Activated CD4-positive, alpha-beta T cell treated with anti-CD3 and anti-CD28 coated beads for 36 hours (primary cell): ENCODE measurements at places on chromosomes 16 and 17. TPM values are rescaled to one million over a fixed set of nuclear protein-coding genes. Genes with fewer than 3 reads are reported as not detected.

DNA sequence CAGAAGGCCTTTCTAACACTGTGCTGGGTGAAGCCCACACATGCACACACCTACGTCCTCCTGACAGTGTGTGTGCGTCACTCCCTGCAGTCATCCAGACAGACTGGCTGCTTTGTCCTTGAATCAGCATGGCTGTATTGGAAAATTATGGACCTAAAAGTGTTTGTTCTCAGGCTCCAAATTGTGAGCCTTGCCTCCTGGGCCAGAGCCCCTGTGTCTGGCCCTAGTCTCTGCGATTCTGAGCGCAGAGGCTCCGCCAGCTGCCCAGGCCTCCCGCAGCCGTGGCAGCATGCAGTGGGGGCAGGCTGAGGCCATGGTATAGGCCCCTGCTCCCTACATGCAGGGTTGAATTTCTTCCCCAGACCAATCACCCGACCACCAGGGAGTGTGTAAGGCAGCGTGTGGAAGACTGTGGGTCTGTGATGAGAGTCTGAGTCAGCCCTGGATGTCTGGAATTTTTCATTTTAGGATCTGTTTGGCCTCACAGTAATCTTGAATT is 166.9 kb downstream of the LGALS9B start:
- H3K27me3 ChIP-seq, result no peaks in the 10 kb centered on the region
- no peak overlapping the region for H3K27ac ChIP-seq
- H3K4me3 ChIP-seq, result no peak overlapping the region
- no peak for DNase-seq

GRCh38 chr17:67481808-67482207 is 104.7 kb downstream of the PITPNC1 start:
- H3K27me3 ChIP-seq, result no peaks in the 10 kb centered on the region
- peaks cover 5% of the 10 kb centered on the region for H3K36me3 ChIP-seq
- DNase-seq, result no peak
- peaks cover 71% of the 10 kb centered on the region for H3K4me1 ChIP-seq
- peak overlapping the region; percentile 90 for H3K27ac ChIP-seq
- peak overlapping the region; percentile 21 for H3K4me3 ChIP-seq

DNA sequence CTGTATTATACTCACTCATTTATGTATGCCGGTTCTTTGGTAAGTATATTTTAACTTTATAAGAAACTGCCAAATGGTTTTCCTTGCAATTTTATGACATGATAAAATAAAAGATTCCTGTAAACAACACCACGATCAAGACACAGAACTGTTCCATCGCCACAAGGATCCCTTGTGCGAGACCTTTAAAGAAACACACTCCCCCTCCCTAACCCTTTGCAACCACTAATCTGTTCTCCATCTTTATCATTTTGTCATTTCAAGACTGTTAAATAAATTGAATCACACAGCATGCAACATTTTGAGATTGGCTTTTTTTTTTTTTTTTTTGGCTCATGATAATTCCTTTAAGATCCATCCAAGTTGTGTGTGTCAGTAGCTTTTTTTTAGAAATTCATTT is 6.0 kb downstream of the ADGRG5 start:
- no peaks in the 10 kb centered on the region for H3K27me3 ChIP-seq
- no peaks in the 10 kb centered on the region for H3K36me3 ChIP-seq
- H3K27ac ChIP-seq, result no peak overlapping the region
- H3K4me1 ChIP-seq, result peaks cover 36% of the 10 kb centered on the region

DNA sequence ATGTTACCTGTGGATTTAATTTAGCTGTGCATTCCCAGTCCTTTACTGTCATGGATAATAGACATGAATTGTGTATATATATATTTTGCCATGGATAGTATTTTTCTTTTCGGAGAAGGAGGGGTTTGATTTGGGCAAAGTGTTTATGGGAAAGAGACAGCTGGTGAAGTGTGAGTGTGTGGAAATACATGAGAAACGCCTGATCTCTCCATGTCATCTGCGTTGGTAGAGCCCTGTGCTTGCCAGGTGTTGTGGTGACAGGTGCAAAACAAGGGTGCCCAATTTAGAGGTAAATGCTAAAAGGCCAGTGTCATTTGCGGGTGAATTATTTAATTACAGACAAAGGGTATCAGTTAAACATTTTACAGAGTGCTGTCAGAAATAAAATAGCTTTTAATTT is 23.4 kb downstream of the NDEL1 start:
- H3K36me3 ChIP-seq, result peaks cover 42% of the 10 kb centered on the region
- H3K4me1 ChIP-seq, result peaks cover 23% of the 10 kb centered on the region
- no peak overlapping the region for H3K27ac ChIP-seq
- H3K27me3 ChIP-seq, result no peaks in the 10 kb centered on the region

- DNase-seq, result no peak
- H3K4me1 ChIP-seq, result peaks cover 29% of the 10 kb centered on the region
- peaks cover 7% of the 10 kb centered on the region for H3K36me3 ChIP-seq
Observed at GRCh38 chr17:42535155-42536047, 640 bp upstream of the NAGLU start.

DNA sequence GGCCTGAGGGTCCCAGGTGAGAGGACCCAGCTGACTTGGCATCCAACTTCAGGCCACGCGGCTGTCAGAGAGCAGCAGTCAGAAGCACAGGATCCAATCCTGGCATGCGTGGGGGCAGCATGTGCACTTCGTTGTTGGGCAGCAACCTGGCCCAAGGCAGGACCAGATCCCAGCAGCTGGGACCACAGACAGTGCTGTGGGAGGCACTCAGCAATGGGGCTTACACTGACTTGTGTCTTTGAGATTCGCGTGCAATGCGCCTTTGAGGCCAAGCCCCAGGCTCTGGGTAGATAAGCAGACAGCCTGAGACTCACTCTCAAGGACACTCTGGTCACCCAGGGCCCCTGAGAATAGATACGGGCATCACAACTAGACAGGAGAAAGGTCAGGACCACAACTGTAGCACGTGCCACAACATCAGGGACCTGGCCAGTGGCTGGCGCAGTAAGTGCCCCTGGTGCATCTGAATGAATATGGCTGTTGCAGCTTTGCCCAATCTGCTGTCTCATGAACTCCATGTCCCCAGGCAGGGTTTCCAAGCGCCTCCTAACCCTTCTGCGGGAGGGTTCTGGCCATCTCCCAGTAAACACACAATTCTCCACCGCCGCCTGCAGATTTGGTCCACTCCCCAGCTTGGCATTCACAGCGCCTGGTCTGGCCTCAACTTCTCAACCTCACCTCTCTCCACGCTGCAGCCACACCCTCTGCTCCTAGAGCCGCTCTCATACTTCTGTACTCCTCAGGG is 3.2 kb downstream of the PAM16 start:
- H3K27ac ChIP-seq, result no peak overlapping the region
- no peak overlapping the region for H3K4me3 ChIP-seq
- H3K4me1 ChIP-seq, result peaks cover 20% of the 10 kb centered on the region
- H3K27me3 ChIP-seq, result no peaks in the 10 kb centered on the region
- DNase-seq, result no peak

GRCh38 chr17:59413014-59413766 is 81.7 kb downstream of the YPEL2 start:
- DNase-seq, result no peak
- no peak overlapping the region for H3K4me3 ChIP-seq
- H3K27ac ChIP-seq, result no peak overlapping the region
- no peaks in the 10 kb centered on the region for H3K27me3 ChIP-seq
- H3K36me3 ChIP-seq, result peaks cover 6% of the 10 kb centered on the region

- peaks cover 23% of the 10 kb centered on the region for H3K27me3 ChIP-seq
- H3K27ac ChIP-seq, result peak within 1 kb of the TSS; percentile 72
- peak; percentile 67 for DNase-seq
- H3K4me1 ChIP-seq, result peaks cover 2% of the 10 kb centered on the region
- H3K4me3 ChIP-seq, result peak within 1 kb of the TSS; percentile 73
Observed at GRCh38 chr17:3385869-3386816, at the start of gene OR3A2. Gene OR3A2 (minus strand): TSS chr17:3386308.

GRCh38 chr16:67091906-67092566 is 17.7 kb upstream of the PHAF1 start:
- H3K36me3 ChIP-seq, result peaks cover 5% of the 10 kb centered on the region
- DNase-seq, result no peak
- H3K4me1 ChIP-seq, result peaks cover 8% of the 10 kb centered on the region

- no peak overlapping the region for H3K4me3 ChIP-seq
- H3K27ac ChIP-seq, result no peak overlapping the region
- H3K27me3 ChIP-seq, result no peaks in the 10 kb centered on the region
- peaks cover 39% of the 10 kb centered on the region for H3K4me1 ChIP-seq
- peak; percentile 83 for DNase-seq
Observed at GRCh38 chr16:57277586-57277985, 6.9 kb downstream of the PLLP start.

DNA sequence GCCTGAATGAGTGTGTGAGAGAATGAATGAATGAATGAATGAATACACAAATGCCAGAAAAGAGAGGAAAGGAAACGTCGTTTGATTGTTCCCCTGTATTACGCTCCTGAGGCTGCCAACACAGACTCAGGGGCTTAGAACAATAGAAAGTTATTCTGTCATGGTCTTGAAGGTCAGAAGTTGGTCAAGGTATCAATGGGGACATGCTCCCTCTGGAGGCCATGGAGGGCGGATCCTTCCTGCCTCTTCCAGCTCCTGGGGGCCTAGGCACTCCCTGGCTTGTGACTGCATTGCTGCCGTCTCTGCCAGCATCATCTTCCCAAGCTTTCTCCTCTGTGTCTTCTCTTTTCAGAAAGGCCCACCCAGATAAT is 1.5 kb upstream of the SLC38A8 start:
- DNase-seq, result peak; percentile 23
- H3K4me1 ChIP-seq, result no peaks in the 10 kb centered on the region
- H3K27me3 ChIP-seq, result peaks cover 12% of the 10 kb centered on the region
- H3K4me3 ChIP-seq, result no peak overlapping the region
- H3K27ac ChIP-seq, result no peak overlapping the region

DNA sequence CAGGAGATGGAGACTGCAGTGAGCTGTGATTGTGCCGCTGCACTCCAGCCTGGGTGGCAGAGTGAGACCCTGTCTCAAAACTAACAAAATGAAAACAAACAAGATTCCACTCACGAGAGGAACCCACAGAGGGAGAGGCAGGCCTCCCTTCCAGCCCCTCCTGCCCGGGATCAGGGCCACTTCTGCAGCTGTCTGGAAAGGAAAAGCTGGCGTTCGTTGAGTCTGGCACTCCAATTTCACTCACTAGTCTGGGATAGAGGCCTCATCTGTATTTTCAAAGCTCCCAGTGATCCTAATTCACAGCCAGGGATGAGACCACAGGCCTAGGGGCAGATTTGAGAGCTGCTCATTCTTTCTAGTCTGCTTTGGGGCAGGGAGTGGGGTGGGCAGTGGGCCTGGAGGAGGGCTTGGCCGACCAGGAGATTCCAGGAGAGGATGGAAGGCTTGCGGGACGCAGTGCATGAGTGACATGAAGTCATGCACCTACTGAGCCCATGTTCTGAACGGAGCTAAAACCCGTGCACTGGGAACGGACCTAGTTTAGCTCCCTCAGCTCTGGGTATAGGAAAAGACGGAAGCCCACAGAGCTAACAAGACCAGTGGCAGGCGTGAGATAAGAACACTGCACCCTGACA is 54.0 kb downstream of the COTL1 start:
- H3K36me3 ChIP-seq, result peaks cover 39% of the 10 kb centered on the region
- H3K4me1 ChIP-seq, result peaks cover 9% of the 10 kb centered on the region
- no peak overlapping the region for H3K4me3 ChIP-seq
- DNase-seq, result no peak

DNA sequence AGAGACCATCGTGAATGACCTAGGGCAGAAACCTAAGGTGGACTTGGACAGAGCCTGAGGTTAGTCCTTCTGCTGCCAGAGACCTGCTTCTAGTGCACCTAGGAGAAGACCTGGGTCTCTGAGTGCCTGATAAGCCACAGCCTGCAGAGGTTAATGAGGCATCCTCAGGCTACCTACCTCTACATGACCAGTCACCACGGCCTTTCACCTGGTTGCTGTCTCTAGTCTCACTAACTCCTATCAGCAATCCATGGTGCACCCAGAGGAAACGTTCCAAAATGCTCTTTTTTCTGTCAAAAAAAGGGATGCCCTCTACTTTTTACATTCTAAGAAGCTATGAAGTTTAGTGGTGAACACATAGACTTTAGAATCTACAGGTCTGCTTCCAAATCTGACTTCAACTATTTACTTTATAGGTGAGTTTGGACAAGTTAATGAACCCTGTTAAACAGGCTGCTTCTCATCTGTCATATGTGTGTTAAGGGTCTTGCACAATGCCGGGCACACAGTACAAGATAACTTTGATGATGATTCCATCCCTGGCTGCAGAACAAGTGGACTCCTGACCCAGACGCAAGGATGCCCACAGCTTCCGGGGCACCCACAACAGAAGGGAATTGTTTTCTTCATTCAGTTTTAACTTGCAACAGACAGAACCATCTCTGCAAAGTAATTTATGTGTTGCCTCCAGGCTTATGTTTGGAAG is 469.9 kb upstream of the CDH5 start:
- H3K27me3 ChIP-seq, result no peaks in the 10 kb centered on the region
- H3K4me3 ChIP-seq, result no peak overlapping the region
- H3K27ac ChIP-seq, result no peak overlapping the region
- H3K4me1 ChIP-seq, result no peaks in the 10 kb centered on the region
- no peak for DNase-seq
- no peaks in the 10 kb centered on the region for H3K36me3 ChIP-seq

- H3K27me3 ChIP-seq, result peaks cover 12% of the 10 kb centered on the region
- H3K36me3 ChIP-seq, result no peaks in the 10 kb centered on the region
- peaks cover 5% of the 10 kb centered on the region for H3K4me1 ChIP-seq
- H3K27ac ChIP-seq, result no peak overlapping the region
- no peak overlapping the region for H3K4me3 ChIP-seq
Observed at GRCh38 chr17:34885076-34885475, 76.2 kb downstream of the CCT6B start.

- peak; percentile 69 for DNase-seq
- H3K36me3 ChIP-seq, result peaks cover 48% of the 10 kb centered on the region
- H3K27me3 ChIP-seq, result no peaks in the 10 kb centered on the region
- peak overlapping the region; percentile 90 for H3K4me3 ChIP-seq
- peak overlapping the region; percentile 95 for H3K27ac ChIP-seq
- H3K4me1 ChIP-seq, result peaks cover 22% of the 10 kb centered on the region
Observed at GRCh38 chr17:15999974-16000827, 577 bp downstream of the TTC19 start.

GRCh38 chr17:29855686-29856085 is 74.3 kb downstream of the SSH2 start:
- H3K36me3 ChIP-seq, result peaks cover 6% of the 10 kb centered on the region
- no peak overlapping the region for H3K4me3 ChIP-seq
- no peaks in the 10 kb centered on the region for H3K27me3 ChIP-seq
- no peak overlapping the region for H3K27ac ChIP-seq
- peaks cover 5% of the 10 kb centered on the region for H3K4me1 ChIP-seq
- no peak for DNase-seq

GRCh38 chr17:74737299-74738050 is 419 bp downstream of the RAB37 start:
- no peaks in the 10 kb centered on the region for H3K36me3 ChIP-seq
- H3K27ac ChIP-seq, result peak overlapping the region; percentile 79
- H3K4me3 ChIP-seq, result peak overlapping the region; percentile 68
- no peaks in the 10 kb centered on the region for H3K27me3 ChIP-seq
- peaks cover 57% of the 10 kb centered on the region for H3K4me1 ChIP-seq

Gene CACNG3
- total RNA-seq, result not detected

Gene GP2
- not detected for total RNA-seq

Gene TNFRSF13B
- not detected for total RNA-seq

Gene GCGR
- total RNA-seq, result not detected

Gene TBC1D3I
- 0.28 TPM for total RNA-seq

Gene CACNA1H
- 0.98 TPM for total RNA-seq

Gene ENPP7
- not detected for total RNA-seq

Gene NPTX1
- total RNA-seq, result 27.5 TPM

Gene LITAFD
- total RNA-seq, result not detected

Gene SLC13A2
- total RNA-seq, result not detected

Gene TSEN54
- total RNA-seq, result 29.2 TPM
